ENCODE measurements at places on chromosomes 5 and 9. TPM values are rescaled to one million over a fixed set of nuclear protein-coding genes. Genes with fewer than 3 reads are reported as not detected.

GAS1 gene
- polyA plus RNA-seq = 0.18 TPM

TMC1 gene
- polyA plus RNA-seq = not detected

PDE8B gene
- polyA plus RNA-seq = 0.02 TPM

SPIN1 gene
- polyA plus RNA-seq = 21.7 TPM

ANKRD18A gene
- 0.20 TPM for polyA plus RNA-seq

MXD3 gene
- 0.75 TPM for polyA plus RNA-seq

FANCC gene
- 3.1 TPM for polyA plus RNA-seq

KCNV2 gene
- not detected for polyA plus RNA-seq

FGF1 gene
- not detected for polyA plus RNA-seq

GRCh38 chr5:108727236-108727650 lies 20.5 kb upstream of the FER start:
- DNase-seq = no peak

DNA sequence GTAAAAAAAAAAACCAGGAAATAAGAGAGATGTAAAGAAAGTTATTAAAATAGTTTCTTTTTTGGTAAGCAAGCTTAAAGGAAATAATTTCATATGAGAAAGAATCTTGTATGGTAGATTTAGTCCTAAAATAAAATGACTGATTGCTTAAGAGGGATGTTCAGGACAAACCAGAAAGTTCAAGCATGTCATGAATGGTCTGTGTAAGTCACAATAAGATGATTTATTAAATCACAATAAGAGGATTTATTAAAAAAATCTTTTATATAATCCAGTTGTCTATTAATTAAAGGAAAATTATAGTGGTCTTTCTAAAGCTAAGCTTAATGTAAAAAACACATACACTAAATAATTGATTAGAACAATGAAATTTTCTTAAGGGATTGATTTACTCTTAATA lies 91.8 kb upstream of the OR13F1 start:
- DNase-seq = no peak

GRCh38 chr5:102375272-102375671 lies 79.2 kb upstream of the SLCO4C1 start:
- DNase-seq = no peak

DNA sequence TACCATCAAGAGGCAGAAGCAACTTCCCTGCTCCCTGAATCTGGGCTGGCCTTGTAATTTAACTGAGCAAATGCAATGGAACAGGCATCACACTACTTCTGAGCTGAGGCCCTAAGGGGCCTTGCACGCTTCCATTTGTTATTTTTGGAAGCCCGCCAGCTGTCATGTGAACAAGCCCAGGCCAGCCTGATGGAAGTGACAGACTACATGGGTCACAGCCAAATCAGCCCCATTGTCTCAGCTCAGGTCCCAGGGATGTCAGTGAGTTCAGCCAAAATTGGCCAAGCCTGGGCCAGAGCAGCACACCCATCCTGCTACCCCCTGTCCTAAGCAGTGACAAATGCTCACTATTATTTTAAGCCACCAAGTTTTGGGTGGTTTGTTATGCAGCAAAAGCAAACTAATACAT lies 72.8 kb downstream of the PRRT1B start:
- no peak for DNase-seq

GRCh38 chr9:123605286-123605685 lies 249.3 kb downstream of the CRB2 start:
- DNase-seq = no peak

- DNase-seq = no peak
Observed at GRCh38 chr9:20297646-20298084, 324.6 kb downstream of the MLLT3 start.
